Osteocyte (in vitro differentiated cells): ENCODE measurements at places on chromosomes 13 and 19. TPM values are rescaled to one million over a fixed set of nuclear protein-coding genes. Genes with fewer than 3 reads are reported as not detected.

ZNF534 gene
- not detected in 2 replicates for total RNA-seq

CFAP97D2 gene
- total RNA-seq: not detected in 2 replicates

ZNF177 gene
- 5.9 and 6.6 TPM in 2 replicates for total RNA-seq

- no peak for DNase-seq
Measured at GRCh38 chr13:109792416-109793059, 6.2 kb upstream of the IRS2 start.

DNA sequence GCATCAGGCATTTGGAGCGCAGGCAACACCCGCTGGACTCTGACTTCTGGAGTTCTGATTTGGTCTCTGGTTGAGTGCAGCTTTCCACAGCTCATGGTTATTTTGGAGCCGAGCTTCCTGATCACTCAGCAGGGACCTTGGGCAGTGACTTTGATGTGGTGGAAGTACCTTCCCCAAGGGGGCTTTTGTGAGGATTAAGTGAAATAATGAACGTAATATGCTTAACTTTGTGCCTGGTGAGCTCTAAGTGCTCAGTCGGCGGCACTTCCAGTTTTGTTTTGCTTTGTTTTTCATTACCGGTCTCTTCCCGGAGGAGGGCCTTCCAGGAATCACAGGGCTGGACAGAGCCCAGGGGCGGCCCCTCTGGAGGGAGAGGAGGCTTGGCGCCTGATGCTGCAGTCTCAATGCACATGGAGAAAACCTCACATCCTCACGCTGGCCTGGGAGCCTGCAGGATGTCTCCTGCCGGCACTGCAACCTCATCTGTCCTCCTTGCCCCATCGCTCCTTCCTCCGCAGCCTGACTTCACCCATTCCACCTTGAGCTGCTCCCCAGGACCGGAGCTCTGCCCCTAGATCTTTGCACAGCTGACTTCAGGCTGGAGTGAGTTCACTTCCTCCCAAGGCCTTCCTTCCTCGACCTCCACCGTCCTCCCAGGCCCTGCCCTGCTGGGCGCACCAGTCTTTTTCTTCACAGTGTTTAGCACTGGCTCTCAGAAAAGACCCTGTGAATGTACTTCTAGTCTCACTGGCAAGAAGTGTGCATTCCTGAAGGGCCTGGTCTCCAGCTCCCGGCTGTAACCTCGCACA is 1.5 kb downstream of the PLEKHF1 start:
- no peak for DNase-seq

DNA sequence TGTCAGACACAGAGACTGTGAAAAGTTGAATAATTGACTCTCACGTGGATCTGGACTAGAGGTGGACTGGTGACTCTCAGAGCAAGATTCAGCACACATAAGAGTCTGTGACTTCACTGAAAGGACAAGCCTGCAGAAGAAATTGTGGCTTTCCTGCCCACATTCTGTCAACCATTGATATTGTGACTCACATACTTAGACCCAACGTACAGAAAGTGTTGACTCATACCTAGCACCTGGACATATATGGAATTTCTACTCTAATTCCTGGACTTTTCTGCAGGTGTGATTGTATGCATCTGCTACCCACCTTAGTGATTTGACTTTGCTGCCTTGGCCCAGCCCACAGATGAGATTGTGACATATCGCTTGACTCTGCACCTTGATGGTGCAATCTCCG is 15.6 kb upstream of the ZNF730 start:
- no peak for DNase-seq

RUVBL2 gene
- total RNA-seq: 61.2 and 64.2 TPM in 2 replicates
